NCI-H446 (cell line): ENCODE measurements at places on chromosomes 5 and 9.

DNA sequence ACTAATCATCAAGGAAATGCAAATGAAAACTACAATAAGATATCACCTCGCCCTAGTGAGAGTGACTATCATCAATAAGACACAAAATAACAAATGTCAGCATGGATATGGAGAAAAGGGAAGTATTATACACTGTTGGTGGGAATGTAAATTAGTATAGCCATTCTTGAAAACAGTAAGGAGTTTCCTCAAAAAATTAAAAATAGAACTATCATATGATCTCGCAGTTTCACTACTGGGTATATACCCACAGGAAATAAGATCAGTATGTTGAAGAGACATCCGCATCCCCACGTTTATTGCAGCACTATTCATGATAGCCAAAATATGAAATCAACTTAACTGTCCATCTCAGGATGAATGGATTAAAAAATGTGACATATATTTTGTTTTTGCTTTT lies 31.6 kb upstream of the STK32A start:
- no peak for DNase-seq

DNA sequence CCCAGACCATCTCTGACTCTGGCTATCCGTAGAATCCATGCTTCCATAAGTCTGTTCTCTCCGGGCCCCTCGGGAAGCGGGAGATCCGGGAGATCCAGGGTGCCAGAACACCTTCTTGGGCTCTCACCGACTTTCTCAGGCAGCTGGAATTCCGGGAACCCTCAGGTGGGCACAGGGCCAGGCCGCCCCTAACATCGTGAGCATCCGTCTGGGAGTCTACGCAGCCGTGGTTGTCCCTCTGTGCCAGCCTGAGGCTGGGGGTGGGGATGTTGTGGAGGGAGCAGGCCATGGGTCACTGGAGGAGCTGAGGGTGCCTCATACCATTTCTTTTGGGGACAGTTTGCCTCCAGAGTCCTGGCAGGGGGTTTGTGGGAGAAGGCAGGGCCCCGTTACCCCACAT lies 92.3 kb upstream of the COL5A1 start:
- DNase-seq: no peak

DNA sequence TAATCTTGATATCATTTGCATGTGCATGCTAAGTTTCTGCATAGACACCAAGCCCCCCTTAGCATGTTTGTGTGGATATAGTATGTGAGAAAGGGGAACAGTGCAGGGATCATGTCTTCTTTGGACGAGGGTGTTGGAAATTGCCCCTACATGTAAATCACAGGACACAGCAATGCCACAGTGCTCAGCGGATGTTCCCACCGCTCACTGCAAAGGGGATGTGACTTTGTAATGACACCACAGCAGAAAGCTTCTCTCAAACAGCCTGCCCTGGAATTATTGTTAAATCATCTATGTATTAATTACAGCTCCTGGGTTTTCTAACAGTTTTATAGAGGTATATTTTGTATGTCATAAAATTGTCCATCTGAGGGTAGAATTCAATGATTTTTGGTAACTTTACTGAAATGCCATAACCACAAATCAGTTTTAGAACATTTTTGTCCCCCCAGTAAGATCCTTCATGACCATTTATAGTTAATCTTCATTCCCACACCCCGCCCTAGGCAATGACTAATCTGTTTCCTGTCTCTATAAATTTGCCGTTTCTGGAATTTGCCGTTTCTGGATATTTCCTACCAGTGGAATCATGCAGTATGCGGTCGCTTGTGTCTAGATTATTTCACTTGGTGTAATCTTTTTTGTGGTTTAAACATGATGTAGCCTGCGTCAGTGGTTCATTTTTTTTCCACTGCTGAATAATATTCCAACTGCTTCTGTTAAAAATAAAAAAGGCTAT lies 648.5 kb upstream of the WWC1 start:
- no peak for DNase-seq

DNA sequence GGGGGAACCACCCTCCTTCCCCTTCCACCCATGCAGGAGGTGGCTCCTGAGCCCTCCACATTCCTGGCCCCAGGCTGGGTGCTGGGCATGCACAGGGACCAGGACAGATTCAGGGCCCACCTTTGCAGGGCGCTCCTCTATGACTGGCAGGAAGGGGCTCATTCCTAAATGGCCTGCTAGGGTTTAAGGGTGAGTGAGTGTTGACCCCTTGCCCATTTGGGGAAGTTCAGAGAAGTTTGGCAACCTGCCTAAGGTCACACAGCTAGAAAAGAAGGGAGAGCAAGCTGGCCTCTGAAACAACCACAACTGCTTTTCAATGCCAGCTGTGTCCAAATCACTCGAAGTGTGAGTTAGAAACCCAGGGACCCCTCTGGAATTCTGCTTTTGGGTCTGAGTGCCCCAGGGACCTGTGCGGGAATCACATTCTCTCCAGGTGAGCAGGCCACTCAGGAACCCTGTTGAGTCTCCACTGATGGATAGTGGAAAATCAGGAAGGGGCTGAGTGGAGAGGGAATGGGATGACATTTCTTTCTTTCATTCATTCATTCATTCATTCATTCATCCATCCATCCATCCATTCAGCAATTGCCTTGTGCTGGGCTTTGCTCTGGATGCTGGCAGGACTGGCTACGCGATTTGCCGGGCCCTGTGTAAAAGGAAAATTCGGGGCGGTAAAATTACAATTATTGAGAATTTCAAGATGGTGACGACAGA lies 191.9 kb downstream of the C9orf50 start:
- DNase-seq: no peak

GRCh38 chr5:93586736-93587596 lies 3.9 kb downstream of the NR2F1 start:
- DNase-seq: no peak

DNA sequence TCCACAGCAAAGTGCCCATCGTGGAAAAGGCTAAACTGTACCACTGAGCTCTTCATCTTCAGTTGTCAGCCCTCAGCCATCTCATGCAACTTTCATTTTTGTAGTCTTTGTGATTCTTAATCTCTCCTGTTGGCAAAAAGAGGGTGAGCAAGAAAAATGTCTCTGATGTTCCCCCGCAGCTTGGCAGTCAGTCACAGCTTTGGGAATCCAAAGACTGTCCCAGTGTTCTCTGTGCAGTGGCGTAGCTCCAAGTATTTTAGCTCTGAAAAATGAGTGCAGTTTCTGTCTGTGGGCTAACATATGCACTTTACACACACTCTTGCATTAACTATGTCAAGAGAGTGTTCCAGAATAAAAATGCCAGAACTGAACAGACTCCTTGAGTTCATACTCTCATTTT lies 372.2 kb downstream of the TMEM232 start:
- peak; percentile 37 for DNase-seq

- DNase-seq: no peak
Measured at GRCh38 chr9:108186642-108187395, 669.0 kb downstream of the ACTL7B start.

DNA sequence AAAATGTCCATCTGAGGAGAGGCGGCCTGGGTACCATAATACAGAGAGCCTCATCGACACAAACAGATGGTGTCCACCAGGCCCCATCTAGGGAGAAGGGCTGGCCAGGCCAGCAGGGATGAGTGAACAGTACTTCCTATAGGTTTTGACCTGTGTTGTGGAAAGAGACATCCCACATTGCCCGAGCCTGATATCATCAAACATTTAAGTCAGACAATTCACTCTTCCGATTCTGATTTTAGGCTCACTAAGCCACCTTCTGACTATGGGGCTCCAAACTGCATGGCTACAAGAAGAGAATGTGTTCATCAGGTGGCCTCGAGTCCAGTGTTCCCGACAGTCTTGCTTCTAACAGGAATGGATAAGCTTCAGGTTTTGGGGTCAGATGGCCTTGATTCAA lies 38.9 kb downstream of the SLC22A5 start:
- no peak for DNase-seq

- DNase-seq: no peak
Measured at GRCh38 chr5:136080483-136081216, 51.9 kb downstream of the TGFBI start.

- DNase-seq: no peak
Measured at GRCh38 chr9:22363421-22363887, 83.2 kb upstream of the DMRTA1 start.

GRCh38 chr9:96398582-96399324 lies 15.2 kb upstream of the SLC35D2 start:
- DNase-seq: no peak

DNA sequence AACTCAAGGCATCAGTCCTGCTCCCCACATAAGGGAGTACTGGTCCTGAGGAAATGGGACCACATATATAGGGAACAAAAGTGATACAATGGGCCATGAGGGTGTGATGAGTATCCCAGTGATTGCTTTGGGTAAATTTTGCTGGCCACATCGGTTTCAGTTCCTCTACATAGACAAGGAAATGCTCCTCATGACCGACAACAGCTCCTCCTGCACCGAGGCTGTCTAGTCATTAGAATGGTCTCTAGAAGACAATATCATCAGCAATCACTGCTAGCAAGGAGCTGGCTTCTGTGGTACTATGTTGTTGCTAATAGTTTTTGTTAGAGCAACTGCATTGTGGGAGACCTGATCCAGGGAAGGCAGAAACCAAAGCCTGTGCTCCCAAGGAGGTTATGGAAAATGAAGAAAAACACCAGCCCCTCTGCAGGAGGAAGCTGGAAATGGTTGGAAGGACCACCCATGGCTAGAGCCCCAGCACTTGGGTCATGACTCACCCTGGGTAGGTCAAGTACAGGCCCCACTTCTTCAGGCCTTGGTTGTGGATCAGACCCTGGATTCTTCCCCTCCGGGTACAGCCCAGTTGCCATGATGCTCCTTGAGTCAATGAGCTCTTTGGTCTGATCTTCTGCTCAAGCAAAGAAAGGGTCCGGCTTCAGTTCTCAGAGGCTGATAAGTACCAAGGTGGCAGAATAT lies 3.4 kb upstream of the CTSL start:
- no peak for DNase-seq

GRCh38 chr5:132225165-132226032 lies 2.3 kb downstream of the P4HA2 start:
- DNase-seq: peak; percentile 82

DNA sequence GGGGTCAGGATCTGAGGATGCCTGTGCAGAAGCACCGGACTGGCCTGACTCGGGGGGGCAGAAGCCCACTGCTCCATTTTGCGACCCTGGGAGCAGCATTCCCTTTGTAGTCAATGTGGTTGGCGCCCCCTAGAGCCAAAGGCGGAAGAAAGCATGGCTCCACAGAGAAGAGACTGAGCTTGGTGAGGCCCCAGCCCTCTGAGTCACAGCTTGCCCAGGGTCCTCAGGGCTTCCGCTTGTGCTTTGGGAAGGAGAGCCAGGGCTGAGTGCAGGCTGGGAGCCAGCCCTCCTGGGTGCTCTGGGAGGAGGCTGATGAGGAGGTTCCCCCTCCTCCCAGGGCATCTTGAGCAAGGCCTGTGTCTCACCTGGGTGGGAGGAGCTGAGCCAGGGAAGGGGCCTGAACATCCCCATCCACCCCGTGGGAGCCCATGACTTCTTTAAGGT lies 5.5 kb upstream of the AQP3 start:
- DNase-seq: peak; percentile 74

GRCh38 chr5:134115806-134116175 lies 1.3 kb downstream of the TCF7 start:
- DNase-seq: no peak

DNA sequence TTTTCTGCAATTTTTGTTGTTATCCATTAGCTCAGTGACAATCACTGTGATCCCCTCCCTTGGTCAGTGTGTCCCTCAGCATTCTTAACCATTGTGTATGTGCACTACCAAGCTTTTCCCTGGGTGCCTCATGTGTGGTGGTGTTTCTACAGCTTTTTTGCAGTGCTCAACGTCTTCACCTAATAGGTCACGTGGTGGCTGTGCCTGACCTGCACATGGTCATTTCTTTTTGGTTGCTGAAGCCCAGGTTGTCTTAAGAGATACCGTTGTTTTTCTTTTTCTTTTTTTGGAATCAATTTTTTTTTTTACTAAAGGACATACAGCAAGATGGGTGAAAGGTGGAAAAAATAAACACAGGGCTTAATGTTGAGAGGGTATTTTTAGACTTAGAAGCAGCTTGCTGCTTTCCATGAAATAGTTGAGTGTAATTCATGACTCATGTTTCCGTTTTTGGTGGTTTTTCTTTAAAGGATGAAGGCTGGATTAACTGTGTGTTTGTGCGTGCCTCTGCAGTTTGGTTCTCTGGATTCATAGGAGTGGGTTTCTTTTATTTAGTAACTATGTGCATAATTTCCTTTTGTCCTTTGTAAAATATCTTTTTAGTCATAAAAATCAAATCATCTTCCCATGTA lies 22.2 kb downstream of the SH3GL2 start:
- no peak for DNase-seq

DNA sequence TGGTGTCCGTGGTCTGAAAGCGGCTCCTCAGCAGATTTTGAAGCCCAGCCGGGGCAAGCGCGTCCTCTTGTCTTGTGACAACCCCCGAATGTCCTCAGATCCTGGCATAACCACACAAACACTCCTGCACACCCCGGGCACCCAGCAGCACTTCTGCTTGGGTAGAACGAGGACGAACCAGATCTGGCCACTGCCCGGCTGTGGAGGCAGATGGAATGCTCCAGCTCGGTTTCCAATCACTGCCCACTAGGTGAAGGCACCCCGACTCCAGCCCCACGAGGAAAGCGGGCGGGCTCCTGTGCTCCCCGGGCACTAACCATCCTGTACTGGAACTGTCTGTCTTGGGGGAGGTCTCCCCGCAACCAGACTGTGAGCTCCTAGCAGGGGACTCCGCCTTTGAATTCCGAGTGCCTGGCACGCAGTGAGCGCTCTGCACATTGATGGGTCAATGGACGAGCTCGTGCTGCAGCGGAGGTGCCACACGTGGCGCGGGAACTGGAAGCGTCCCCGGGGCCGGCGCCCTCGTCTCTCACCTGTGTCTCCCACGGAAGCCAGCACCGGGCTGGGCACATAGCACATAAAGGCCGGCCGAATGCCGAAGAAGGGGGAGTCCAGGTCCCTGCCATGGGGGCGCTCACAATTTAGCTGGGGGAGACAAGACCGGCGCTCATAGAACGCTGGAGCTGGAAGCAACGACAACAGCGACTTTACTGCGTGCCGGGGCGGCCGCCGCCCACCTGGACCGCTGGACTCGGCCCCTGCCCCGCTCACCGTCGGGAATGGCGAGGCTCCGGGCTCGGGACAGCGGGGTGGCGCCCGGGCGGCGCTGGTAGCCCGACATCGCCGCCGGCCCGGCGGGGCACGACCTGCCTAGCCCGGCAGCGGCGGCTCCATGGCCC lies 608 bp downstream of the ENTR1 start:
- DNase-seq: no peak

DNA sequence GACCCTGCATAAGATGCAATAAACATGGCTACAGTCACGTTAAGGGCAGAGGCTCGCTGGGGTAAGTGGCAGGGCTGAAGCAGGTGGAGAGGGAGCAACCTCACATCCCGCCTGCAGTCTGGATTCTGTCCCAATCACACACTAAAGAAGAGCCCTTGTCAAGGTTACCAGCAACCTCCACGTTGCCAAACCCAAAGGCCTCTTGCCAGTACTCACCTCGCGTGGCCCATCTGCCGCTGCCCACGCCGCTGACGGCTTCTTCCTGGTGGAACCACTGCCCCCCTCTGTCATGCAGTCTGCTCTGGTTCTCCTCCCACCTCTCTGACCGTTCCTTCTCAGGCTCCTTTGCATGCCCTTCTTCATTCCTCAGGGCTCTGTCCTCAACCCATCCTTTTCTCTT lies 8.8 kb downstream of the AQP7 start:
- peak; percentile 10 for DNase-seq

GRCh38 chr9:136854113-136854841 lies 2.1 kb downstream of the MAMDC4 start:
- DNase-seq: no peak

GRCh38 chr9:124747065-124747464 lies 24.0 kb downstream of the NR6A1 start:
- DNase-seq: no peak

GRCh38 chr5:149719666-149720065 lies 10.4 kb upstream of the PPARGC1B start:
- DNase-seq: peak; percentile 7
